Daoy (cell line): ENCODE measurements at places on chromosomes 7 and 10. TPM values are rescaled to one million over a fixed set of nuclear protein-coding genes. Genes with fewer than 3 reads are reported as not detected.

Gene CHCHD2
- total RNA-seq: 1,201 and 1,375 TPM in 2 replicates

Gene NUDCD3
- total RNA-seq: 75.3 and 95.7 TPM in 2 replicates

Gene TBXAS1
- total RNA-seq: 4.5 and 6.3 TPM in 2 replicates

Gene CACNA2D1
- 4.3 and 5.4 TPM in 2 replicates for total RNA-seq

Gene FAM20C
- 48.8 and 48.9 TPM in 2 replicates for total RNA-seq

Gene PGAM2
- total RNA-seq: 0.39 TPM in 1 of 2 replicates, not detected in the other
